ENCODE measurements at places on chromosomes 1 and 21. TPM values are rescaled to one million over a fixed set of nuclear protein-coding genes. Genes with fewer than 3 reads are reported as not detected.

The DPT gene
- total RNA-seq = 8.8 TPM

The COL11A1 gene
- 0.45 TPM for total RNA-seq

The TMIGD3 gene
- not detected for total RNA-seq

The DHRS3 gene
- total RNA-seq = 64.4 TPM

The PEAR1 gene
- 10.8 TPM for total RNA-seq

The OLIG1 gene
- total RNA-seq = not detected

The CFAP141 gene
- total RNA-seq = not detected

The LAX1 gene
- total RNA-seq = 0.74 TPM

The KRTAP13-2 gene
- not detected for total RNA-seq

The SHE gene
- total RNA-seq = 0.49 TPM

The PLEKHA6 gene
- 5.1 TPM for total RNA-seq

The SPRR1A gene
- not detected for total RNA-seq

The OR14K1 gene
- total RNA-seq = not detected

The MAP3K21 gene
- total RNA-seq = 0.18 TPM

The LRRC3 gene
- total RNA-seq = 0.45 TPM

The TRIM67 gene
- not detected for total RNA-seq

The E2F2 gene
- total RNA-seq = 5.6 TPM

The OXCT2 gene
- total RNA-seq = 0.99 TPM

The KLHDC9 gene
- 1.8 TPM for total RNA-seq

The TNN gene
- not detected for total RNA-seq

The GNG12 gene
- total RNA-seq = 91.1 TPM

The PRMT2 gene
- 96.6 TPM for total RNA-seq
